ENCODE measurements at places on chromosomes 12 and 14. TPM values are rescaled to one million over a fixed set of nuclear protein-coding genes. Genes with fewer than 3 reads are reported as not detected.
A peak's percentile ranks its signal among the peaks of the same experiment; 100 is the strongest.

The BICDL1 gene
- 0.88 TPM for total RNA-seq

DNA sequence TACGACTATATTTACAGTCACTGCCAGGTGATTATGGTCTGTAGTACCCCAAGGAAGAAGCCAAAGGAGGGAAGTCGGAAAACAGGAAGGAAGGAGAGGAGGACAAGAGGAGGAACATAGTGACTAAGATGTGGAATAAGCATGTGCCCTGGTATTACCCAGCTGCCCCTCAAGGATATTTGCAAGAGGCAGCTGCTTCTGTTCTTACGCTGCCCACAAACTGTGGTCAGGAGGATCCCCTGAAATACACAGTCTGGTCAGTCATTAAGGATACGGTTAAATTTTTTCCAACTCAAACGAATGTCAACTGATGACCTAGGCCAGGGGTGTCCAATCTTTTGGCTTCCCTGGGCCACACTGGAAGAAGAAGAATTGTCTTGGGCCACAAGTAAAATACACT is 126.5 kb downstream of the CMAS start:
- peak; percentile 85 for DNase-seq

- no peak for DNase-seq
Measured at GRCh38 chr12:5510251-5510805, 78.4 kb downstream of the NTF3 start.

GRCh38 chr14:54787261-54787660 is 115.4 kb downstream of the GCH1 start:
- DNase-seq, result no peak

The CLEC6A gene
- total RNA-seq, result not detected

GRCh38 chr14:106875503-106875902 is 1349.1 kb downstream of the TMEM121 start:
- peak; percentile 27 for DNase-seq

DNA sequence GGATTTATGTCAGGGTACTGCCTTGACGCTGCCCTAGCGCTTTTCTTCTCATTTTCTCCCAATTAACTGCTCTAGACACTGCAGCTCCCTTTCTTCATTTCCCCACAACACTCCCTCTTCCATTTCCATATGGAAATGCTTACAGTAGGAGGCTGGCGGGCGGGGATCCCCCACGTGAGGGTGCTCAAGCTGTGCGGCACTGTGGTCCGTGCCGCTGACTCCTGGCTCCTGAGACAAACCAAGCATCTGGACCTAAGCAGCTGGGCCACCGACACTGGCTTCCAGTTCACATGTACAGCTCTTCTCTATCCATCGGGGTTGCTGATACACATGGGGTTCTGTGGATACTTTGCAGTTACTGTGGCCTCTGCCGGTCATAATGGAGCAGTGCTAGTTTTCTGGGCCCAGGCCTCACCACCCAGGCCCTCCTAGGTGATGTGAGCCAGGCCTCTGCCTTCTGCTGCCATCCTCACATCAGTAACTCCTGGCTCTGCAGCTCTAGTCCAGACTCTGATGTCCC is 20.2 kb downstream of the TCHP start:
- no peak for DNase-seq

- DNase-seq, result no peak
Measured at GRCh38 chr12:132445884-132446632, 43.9 kb upstream of the FBRSL1 start.

The PTPRR gene
- total RNA-seq, result 15.5 TPM

The CMTM5 gene
- total RNA-seq, result not detected

- DNase-seq, result no peak
Measured at GRCh38 chr12:94663071-94663470, 12.7 kb upstream of the TMCC3 start.

DNA sequence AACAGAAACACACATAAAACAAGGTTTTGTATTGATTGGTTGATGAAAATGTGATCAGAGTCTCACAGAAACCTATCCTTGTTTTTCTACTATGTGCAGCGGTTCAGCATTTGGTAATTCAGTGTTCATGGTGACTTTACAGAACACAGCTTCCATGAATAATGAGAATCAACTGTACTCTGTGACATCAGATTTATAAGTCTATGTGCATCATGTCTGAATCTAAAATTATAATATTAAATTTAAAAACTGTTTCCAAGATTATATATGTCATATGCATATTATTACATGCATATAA is 104.3 kb downstream of the SLC16A7 start:
- peak; percentile 3 for DNase-seq

The ENO2 gene
- 9.9 TPM for total RNA-seq

GRCh38 chr14:36055052-36055378 is 121.5 kb downstream of the PTCSC3 start:
- DNase-seq, result no peak

The ESPL1 gene
- 0.53 TPM for total RNA-seq

The ERBB3 gene
- total RNA-seq, result 188 TPM

DNA sequence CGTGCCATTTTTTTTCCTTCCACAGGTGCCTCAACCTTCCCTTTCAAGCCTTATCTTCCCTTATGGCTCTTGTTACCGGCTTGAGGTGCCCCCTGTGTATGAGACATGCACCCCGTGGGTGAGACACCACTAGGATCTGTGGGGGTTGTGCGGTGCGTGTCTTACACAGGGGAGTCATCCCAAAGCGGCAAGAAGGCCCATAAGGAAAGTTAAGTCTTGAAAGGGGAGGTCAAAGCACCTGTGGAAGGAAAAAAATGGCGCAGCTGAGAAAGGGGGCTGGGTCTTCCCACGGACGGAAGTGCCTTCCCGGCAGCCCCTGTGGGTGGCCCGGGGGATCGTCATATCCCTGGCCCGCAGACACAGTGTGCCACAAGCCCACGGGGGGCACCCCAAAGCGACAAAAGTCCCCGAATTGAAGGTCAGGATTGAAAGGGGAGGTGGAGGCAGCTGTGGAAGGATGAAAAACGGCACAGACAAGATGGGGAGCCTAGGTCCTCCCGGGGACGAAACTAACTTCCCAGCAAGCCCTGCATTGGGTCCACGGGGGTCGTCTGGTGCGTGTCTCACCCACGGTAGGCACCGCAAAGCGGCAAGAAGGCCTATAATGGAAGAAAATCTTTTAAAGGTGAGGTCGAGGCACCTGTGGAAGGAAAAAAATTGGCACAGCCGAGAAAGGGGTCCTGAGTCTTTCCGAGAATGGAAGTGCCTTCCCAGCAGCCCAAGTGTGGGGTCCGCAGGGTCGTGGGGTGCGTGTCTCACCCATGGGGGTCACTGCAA is 273.3 kb downstream of the ALG10 start:
- no peak for DNase-seq

GRCh38 chr12:13000925-13001774 is 1.1 kb upstream of the HEBP1 start:
- DNase-seq, result peak; percentile 73

DNA sequence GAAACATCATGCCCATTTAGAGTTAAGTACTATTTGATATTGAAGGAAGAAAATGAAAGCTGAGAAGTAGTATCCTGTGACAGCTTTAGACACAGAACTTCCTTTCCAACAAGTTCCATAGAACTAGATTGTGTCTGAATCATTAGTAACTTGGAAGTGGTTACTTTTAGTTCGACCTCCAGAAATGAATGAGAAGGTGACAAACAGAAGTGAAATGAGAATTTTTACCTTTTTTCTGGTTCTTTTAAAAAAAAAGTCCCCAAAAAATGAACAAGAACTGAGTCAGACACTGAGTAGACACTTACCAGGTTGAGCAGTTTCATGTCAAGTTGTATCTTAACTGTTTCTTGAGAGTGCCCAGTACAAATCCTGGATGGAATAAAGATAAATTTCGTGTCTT is 3.0 kb downstream of the ATP6V0A2 start:
- no peak for DNase-seq

DNA sequence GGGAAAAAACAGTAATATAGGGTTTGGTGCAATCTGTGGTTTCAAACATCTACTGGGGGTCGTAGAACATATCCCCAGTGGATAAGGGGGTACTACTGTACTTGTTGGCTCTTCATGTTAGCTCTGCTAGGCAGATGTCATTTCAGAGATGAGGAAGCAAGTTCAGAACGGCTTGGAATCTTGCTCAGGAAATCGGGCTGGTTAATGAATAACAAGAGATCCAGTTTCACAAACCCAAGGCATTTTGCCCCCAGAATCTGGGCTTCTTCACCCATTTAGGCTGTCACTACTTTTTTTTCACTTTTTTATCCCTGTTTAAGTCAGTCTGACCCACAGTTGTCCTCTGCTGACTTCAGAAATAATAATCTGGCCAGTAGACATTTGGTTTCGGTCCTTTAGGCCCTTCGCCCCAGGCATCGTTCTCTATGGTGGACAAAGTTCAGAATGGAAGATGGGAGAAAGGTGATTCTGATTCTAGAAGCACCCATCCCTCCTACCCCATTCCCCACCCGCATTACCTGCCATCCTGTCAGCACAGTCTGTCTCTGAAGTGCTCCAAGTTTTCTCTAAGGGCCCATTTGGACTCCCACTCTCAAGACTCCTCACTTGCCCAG is 4.5 kb downstream of the SUOX start:
- DNase-seq, result no peak

DNA sequence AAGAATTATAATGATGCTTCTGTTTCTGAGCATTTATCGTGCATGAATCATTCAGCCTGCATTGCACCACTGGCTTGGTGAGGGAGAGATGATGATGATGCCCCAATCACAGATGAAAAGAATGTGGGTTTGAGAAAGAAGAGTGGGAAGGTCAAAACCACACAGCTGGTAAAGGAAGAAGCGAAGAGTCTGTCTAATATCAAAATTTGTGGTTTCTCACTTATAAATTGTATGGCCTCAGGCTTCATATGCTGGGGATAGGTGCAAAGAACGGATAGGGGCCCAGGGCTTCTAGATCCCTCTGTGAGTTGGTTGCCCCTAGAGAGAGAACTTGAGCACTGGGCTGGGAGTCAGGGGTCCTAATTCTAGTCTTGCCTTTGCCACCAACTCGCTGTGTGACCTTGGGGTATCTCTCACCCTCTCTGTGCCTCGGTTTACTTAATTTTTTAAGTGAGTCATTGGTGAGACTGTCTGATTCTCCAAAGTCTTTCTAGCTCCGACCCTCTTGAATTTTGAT is 2.2 kb downstream of the OASL start:
- peak; percentile 24 for DNase-seq

- DNase-seq, result peak; percentile 85
Measured at GRCh38 chr12:20212658-20213555, 155.4 kb upstream of the PDE3A start.

DNA sequence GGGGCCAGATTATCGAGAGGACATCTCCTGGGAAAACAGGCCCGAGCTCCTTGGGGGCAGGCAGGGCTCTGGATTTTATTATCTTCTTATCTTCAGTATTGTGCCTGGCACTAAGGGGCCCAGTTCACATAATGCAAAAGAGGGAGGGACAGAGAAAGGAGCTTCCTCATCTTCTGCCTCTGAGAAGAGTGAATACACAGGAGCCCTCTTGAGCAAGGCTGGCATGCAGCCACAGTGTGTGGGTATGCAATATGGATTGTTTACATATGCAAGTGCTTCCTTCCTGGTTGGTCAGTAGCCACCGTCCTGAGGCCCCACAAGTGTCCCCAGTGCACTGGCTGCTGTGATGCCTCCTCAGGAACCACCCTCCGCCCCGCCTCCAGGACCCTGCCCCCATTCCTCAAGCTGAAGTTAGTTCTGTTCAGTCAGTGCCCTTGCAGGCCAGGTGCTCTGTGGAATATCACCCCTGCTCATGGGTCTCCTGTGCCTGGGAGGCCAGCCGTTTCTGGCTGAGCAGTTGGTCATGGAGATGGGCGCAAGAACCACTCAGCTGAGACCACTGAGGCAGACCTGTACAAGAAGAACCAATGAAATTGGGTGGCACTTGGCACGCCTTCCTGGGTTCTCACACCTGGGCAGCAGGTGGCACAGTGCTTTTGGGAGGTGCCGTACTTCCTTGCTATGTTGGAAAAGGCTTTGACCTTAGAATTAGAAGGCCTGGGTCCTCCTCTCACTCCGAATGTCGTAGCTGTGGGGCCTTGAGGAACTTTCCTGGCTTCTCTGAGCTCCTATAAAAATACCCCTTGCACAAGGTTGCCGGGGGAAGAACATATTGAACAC is 35.1 kb upstream of the ACTN1 start:
- no peak for DNase-seq

DNA sequence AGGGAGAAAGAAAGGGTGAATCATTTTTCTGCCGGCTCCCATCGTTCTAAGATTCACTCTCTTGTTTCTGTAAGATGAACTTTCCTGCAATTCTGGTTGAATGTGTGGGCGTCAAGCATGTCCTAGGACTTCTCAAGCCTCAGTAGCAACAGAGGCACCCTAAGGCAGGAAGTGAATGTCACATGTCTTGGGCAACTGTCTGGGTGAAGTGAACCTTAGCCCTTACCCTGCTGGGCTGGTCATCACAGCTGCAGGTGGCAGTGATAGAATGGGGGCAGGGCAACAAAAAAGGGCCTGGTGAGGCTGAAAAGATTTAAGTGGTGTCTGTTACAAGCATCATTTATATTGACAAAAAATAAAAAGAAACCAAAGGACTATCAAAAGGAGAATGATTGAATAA is 45.9 kb upstream of the CAND1 start:
- no peak for DNase-seq

The AMDHD1 gene
- total RNA-seq, result 0.16 TPM

DNA sequence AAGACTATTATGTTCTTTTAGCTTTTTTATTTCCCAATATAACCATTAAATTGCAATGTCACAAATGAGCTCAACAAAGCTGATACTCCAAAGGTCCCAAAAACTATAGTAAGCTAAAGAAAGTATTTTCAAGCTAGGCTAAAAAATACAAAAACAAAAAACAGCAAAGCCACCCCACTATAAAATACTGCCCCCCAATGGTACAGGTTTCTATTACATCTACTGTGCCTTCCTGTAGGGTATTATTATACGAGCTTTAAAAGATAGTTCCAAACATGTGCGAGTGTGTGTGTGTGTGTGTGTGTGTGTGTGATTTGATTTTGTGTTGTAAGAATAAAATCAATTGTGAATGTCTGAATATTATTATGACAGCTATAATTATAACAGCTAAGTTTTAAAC is 1.1 kb downstream of the IFNG start:
- DNase-seq, result peak; percentile 68

The RTL1 gene
- total RNA-seq, result not detected

GRCh38 chr12:89703768-89704167 is 4.9 kb downstream of the ATP2B1 start:
- DNase-seq, result no peak

DNA sequence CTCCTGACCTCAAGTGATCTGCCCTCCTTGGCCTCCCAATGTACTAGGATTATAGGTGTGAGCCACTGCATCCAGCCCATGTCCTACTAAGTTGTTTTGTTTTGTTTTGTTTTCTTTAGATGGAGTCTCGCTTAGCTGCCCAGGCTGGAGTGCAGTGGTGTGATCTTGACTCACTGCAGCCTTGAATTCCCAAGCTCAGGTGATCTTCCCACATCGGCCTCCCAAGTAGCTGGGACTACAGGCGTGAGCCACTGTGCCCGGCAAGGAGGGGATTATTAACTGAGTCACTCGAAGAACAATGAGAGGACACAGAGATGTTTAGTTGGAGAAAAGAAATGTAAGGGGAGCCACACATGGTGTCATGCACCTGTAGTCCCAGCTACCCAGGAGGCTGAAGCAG is 18.0 kb upstream of the ERBB3 start:
- no peak for DNase-seq

Data from myocyte (in vitro differentiated cells).